DMS53 (cell line): ENCODE measurements at places on chromosomes 11 and 22.

DNA sequence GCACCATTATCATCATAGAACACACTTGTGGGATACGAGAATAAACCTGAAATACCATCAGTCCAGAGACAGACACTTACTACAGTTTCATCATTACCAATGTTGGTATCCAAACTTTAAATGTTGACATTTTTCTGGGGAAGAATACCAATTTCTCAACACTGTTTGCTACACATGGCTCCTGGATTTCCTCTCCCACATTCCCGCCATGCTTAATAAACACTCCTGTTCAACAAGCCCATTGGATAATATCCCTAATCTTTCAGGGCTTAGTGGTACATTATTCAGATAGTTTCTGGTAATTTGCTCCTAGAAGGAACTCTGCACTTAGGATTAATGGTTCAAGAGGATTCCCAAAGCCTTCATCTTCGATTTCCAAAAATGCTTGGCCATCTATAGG is 48.2 kb downstream of the CSF2RB start:
- DNase-seq, result no peak

GRCh38 chr22:37190262-37190780 is 2.3 kb upstream of the C1QTNF6 start:
- no peak for DNase-seq

DNA sequence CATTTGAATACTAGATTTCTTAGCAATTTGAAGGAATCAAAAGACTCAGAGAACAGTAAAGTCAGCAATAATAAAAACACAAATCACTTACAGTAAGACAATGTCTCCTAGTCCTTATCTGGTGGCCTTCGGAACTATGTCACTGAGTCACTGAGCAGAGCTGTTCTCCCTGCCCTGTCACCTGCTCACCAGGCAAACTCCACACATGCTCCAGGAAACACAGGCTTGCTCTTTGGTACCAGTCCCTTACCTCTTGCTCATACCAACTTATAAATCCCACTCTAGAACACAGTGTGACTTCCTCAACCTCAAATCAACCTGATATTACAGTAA is 81.1 kb upstream of the CHRM4 start:
- DNase-seq, result peak; percentile 5

DNA sequence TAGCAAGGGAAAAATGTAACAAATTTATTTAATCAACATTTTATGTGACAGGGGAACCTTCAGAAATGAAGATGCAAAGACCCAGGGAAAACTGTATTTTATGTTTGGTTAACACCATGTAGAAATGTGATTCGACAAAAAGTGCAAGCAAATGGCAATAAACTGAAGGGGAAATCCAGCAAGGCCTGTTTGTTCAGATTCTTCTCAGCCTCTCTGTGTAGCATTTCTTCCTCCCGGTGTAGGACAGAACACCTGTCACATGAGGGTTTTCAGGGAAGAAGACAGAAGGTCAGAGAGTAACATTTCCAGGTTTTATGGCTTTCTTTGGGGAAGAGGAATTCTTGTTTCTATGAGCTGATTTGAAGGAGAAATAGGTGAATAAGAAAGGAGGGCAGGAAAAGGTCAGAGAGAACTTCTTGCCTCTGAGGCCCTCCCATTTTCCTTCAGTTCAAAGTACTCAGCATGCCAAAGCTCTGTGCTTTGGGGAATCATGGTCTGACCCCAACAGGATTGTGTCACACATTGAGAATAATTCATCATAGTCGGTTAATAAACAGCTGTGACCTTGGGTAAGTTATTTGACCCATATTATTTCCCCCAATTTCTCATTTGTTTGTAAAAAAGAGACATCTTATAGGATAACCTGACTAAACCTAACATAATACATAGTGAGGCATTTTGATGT is 45.5 kb upstream of the ME3 start:
- DNase-seq, result peak; percentile 57

DNA sequence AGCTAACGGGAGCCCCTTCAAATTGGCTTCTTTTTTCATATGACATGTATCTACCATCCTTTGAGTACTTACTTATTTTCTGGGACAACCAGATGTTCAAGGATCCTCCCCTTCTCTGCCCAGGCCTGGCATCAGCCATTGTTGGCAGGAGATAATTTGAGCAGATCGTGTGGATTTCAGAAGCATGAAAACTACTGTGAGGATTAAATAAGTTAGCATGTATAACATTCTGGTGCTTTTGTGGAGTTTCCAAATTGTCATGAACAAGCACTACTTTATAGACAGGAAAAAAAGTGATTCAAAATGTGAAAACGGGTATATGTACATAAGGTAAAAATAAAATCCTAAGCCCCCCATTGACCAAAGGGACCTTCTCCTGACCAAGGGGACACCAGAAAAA is 2.1 kb upstream of the NADSYN1 start:
- DNase-seq, result no peak

DNA sequence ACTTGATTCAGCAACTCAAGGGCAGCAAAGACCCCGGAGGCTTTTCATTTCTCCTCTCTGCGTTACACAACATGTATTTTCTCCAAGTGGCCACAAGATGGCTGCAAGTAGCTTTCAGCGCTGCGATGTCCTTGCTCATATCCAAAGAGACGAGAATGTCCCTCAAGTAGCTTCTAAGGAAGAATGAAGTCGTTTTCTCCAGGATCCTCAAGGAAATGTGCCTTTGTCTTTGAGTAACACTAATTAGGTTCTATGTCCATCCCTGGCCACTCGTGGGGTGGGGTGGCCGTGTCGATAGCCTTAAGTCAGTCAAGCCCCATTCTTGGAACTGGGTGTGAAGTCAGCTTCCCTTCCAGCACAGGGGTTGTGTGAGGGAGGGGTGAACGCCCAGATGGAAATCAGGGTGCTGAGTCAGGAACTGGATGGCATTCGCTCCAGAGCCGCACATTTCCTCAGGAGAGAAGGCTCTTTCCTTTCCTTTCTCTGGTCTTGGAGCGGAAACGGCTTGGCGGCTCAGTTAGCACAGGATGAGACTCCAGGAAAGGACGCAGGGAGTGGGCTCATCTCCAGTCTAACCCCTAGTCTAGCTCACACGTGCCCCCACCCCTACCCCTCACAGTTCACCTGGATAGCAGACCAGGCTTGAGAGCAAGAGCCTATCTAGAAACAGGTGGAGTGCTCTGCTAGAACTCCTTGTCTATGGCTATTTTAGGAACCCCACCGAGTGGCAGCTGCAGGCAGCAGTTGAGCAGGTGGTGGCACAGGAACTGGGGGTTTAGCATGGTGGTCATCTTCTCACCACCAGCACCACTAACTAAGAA is 44.3 kb downstream of the NNMT start:
- DNase-seq, result peak; percentile 83

DNA sequence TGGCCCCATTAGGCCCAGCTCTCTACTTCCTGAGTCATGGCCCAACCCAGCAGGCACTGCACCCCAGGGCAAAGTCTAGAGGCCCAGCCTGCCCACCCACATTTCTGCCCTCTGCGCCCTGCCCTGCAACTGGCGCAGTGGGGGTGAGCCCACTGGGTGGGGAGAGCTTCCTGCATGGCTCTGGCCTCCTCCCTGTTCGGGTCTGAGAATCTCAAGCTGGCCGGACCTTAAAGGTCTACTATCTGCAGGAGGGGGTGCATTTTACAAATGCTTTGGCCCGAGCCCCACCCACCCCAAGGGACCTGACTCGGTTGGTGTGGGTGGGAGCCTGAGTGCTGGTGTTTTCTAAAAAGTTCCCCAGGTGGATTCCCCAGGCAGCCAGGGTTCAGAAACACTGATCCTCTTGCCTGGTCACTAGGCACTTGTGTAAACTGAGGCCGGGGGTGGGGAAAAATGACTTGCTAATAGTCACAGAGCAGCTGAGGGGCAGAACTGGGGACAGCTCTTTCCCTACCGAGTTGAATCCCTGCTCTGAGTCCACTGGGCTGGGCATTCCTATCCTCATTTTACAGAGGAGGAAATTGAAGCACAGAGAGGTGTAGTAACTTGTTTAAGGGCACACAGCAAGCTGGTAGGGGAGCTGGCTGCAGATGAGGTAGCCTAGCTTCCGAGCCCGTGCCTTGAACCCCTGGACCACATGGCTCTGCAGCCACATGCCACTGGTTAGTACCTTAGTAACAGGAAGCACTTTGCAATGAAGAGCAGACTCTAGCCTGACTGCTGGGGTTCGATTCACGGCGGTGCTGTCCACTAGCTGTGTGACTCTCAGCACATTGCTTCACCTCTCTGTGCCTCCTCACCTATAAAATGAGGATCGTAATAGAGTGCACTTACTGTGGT is 36.3 kb downstream of the CD82 start:
- DNase-seq, result no peak

GRCh38 chr11:16846305-16846704 is 107.9 kb downstream of the C11orf58 start:
- no peak for DNase-seq

- no peak for DNase-seq
Observed at GRCh38 chr11:1022411-1022810, 14.1 kb downstream of the MUC6 start.

GRCh38 chr22:21070690-21071615 is 25.2 kb downstream of the LRRC74B start:
- DNase-seq, result no peak

GRCh38 chr11:116931206-116931953 is 94.0 kb upstream of the APOA1 start:
- DNase-seq, result peak; percentile 16

DNA sequence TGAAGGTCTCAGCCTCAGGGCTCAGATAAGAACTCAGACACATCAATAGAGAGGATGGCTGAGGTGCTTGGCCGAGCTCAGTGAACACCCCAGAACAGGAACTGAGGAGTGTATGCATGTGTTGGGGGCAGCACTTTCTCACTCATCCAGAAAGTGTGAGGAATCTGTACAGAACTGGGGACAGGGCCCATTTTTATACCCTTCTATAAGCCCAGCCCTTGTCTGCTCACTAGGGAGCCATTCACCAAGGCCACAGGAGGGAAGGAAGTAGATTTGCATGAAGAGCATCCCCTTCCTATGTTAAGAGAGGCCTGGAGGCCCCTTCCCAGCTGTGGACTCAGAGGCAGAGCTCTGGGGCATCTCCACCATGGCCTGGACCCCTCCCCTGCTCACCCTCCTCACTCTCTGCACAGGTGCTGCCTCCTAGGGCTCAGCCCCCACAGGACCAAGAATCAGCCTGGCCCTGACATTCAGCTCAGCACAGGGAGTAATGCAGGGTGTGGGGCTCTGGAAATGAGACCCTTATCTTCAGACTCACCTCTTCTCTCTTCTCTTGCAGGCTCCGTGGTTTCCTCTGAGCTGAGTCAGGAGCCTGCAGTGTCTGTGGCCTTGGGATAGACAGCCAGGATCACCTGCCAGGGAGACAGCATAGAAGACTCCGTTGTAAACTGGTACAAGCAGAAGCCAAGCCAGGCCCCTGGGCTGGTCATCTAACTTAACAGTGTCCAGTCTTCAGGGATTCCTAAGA is 39.9 kb upstream of the GGTLC2 start:
- DNase-seq, result no peak

GRCh38 chr22:49299821-49300231 is 527.8 kb downstream of the BRD1 start:
- no peak for DNase-seq
